Lung (tissue), 17 donors: ENCODE measurements at places on chromosomes 11 and 22. TPM values are rescaled to one million over a fixed set of nuclear protein-coding genes. Genes with fewer than 3 reads are reported as not detected.

The TSPAN32 gene
- 7.4 TPM for total RNA-seq

The MS4A4A gene
- 11.1 TPM for total RNA-seq

The ST14 gene
- total RNA-seq = 24.3 TPM

The C11orf87 gene
- 0.09 TPM for total RNA-seq

The KDM4E gene
- total RNA-seq = not detected

The CNTN5 gene
- 0.63 TPM for total RNA-seq
